Caco-2 (cell line): ENCODE measurements at places on chromosomes 7 and 10. TPM values are rescaled to one million over a fixed set of nuclear protein-coding genes. Genes with fewer than 3 reads are reported as not detected.

Gene FAM241B
- total RNA-seq = 24.9 and 30.2 TPM in 2 replicates

Gene ACBD7
- total RNA-seq = 9.7 and 13.9 TPM in 2 replicates

Gene SMKR1
- not detected in 2 replicates for total RNA-seq

Gene ATE1
- total RNA-seq = 75.2 and 76.9 TPM in 2 replicates

Gene JCAD
- 10.0 and 13.0 TPM in 2 replicates for total RNA-seq

Gene OR2A5
- total RNA-seq = not detected in 2 replicates

Gene CFTR
- 130 and 132 TPM in 2 replicates for total RNA-seq

Gene HOXA2
- 1.5 and 1.8 TPM in 2 replicates for total RNA-seq
